ENCODE measurements at places on chromosomes 7 and 10.

- DNase-seq = no peak
These were observed 103.2 kb downstream of the NRBF2 start for GRCh38 chr10:63236113-63236935.

- DNase-seq = no peak
These were observed 71.3 kb downstream of the DENND11 start for GRCh38 chr7:141630621-141631020.

GRCh38 chr10:58457761-58458616 is 54.7 kb upstream of the BICC1 start:
- no peak for DNase-seq

DNA sequence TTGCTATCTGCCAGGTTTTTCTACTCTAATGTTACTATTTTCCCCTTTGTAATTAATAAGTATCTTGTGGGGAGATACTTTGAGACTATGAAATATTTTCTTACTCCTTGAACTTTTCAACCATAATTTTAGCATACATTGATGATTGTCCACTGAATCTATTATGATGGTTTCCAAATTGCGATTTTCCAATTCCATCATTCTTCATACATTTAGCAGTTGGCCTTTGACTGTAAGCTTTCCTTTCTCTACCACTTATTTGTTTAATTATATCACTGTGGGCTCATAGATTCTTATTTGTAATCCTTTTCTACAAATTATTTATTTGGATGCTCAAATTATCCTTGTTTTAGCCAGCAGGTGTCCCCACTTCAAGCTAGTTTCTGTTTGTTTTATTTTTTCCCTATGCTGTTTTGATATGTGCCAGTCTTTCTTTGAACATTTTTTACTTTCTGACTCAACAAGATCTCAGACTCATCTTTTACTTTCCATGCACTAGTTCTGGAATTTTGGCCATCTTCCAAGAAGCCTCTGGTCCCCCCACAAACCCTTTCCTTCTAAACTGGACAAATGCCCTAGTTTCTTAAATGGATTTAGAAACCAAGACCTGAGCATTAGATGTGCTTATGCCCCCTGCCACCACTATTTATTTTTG is 11.4 kb upstream of the MRPS16 start:
- no peak for DNase-seq

DNA sequence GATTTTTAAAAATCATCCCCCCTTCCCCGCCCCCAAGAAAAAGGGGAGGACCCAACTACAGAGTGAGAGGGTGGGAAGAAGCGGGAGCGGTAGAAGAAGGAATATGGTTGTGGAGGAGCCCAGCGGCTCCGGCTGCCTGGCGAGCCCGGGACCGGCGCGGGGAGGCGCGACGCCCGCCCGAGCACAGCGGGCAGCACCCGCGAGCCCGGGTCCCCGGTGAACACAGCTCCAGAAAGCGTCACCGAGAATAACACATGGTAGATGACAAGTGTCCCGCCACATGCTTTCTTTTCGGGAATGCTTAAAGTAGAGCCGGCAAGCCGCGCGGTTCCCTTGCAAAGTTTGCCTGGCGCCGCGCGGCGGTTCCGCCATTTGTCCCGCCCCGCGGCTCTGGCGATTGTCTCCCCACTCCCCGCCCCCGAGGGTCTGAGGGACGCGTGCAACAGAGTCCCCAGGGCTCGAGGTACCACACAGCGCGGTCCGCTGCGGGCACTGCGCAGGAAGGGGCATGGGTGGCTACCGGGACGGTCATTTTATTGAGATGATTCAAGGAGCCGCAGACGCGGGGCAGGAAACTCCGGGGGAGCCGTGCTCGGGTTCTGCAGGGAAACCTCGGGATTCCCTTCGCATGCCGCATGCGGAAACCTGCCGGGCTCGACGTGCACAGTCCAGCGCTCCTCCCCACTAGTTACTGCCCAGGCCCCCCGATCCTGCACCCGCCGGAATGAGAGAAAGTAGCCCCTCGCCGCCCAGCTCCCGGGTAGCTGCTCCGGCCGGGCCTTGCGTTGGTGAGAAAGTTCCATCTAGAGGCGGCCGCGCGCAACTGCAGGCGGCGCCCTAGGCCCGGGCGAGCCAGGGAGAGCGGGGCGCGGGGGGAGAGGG is 781 bp upstream of the GRM8 start:
- DNase-seq = peak; percentile 42

DNA sequence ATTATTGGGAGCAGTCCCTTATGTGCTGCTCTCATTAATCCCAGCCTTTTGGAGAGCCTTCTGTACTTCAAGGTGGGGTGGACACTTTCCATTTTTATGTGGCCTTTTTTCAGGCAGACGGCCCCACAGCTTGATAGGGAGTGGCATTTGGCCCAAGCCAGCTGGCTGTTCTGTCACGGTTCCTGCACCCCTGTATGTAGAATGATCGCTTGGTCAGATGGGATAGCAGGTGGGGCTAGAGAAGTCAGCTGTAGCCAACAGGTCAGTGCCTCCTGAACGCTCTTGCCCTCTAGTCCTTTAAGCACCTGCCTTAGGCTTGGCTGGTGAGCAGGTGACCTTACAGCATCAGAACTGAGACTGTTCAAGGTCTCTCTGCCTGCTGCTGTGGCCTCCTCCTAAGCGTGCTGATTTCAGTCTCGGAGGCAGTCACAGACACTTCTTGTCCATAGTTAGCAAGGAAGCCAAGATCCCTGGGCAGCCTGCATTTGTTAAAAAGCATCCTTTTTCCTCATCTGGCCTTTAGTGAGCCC is 95.3 kb downstream of the LRRC4 start:
- DNase-seq = no peak

DNA sequence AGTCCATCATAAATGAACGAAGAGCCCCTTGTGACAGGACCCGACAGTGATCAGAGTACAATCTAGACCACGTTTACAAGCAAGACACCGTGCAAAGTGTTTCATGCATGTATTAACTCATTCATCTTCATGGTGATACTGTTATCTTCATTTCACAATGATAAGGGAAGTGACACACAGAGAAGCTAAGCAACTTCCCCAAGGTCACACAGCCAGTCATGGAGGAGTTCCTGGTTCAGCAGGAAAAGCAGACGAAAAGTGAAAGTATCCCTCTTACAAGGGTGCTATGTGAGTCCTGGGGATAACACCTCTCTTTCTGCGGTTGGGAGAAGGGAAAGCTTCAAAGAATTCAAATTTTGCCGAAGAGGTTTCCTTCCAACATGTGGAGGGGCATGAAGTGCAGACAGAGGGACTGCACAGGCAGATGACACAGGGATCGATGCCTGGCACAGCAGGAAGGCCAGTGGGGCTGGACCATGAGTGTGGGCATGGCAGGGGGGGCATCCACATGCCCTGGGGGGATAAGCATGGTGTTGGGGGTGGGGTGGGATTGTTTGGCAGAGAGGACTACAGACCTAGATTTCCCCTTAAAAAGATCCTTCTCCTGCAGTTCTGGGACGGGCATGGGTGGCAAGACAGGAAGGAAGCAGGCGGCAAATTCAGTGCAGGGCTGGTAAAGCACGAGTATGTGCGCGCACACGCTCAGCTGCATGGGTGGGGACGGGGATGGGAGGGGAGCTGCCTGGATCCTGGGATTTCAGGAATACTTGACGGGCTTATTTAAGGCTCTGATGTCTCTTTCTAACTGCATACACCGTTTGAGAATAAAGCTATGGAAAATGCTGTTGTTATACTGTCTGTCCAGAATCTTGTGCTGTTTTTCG is 33.5 kb upstream of the DDC start:
- no peak for DNase-seq

DNA sequence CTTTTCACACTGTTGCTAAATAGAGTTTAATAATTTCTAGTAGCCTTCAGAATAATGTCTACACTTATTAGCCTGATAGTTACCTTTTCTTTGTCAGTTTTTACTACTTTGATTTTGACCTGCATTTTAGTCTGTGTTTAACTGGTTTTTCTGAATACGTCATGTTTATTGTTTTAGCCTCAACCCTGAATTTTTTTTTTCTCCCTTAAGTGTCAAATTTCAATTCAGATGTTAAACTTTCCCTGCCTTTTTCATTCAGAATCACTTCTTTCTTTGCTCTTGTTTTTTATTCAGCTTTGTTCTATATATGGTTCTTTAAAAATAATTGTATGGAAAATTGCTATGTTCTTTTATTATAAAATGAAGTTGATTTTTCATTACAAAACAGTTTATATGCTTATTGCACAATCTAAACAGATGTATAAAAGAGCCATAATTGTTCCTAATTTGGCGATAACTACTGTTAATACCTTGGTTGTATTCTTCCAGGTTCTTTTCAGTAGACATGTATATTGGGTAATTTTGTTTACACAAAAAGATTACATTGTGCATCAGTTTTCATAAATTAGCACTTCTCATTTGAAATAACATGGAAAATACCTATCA is 159.7 kb downstream of the ADK start:
- DNase-seq = no peak

DNA sequence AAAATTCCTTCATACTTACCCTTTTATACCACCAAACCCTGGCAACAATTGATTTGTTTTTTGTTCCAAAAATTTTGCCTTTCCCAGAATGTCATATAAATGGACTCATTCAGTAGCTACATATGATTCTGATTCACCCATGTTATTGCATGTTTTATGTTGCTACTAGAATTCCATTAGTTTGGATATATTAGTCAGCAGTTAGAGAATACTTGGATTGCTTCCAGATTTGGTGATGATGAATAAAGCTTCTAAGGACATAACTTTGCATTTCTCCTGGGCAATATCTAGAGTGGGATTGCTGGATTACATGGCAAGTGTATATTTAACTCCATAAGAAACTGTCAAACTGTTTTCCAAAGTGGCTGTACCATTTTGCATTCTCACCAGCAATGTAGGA is 806.9 kb downstream of the DNAJB9 start:
- no peak for DNase-seq

DNA sequence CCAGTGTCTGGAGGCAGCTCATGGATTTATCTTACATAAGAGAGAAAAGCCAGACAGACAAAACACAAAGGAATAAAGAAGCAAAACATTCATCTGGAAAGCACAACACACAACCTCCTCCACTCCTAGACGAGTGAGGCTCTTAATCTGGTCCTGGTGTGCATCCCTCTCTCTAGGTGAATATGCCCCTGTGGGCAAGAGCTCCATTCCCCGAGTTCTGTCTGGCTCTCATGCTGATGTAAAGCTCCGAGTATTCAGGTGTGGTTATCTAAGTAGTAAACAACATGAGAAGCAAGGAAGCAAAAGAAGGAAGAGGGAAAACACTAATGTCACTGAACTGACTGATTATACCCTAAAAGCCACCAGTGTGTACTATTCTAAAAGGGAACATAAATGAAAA is 47.9 kb upstream of the FEZF1 start:
- no peak for DNase-seq

DNA sequence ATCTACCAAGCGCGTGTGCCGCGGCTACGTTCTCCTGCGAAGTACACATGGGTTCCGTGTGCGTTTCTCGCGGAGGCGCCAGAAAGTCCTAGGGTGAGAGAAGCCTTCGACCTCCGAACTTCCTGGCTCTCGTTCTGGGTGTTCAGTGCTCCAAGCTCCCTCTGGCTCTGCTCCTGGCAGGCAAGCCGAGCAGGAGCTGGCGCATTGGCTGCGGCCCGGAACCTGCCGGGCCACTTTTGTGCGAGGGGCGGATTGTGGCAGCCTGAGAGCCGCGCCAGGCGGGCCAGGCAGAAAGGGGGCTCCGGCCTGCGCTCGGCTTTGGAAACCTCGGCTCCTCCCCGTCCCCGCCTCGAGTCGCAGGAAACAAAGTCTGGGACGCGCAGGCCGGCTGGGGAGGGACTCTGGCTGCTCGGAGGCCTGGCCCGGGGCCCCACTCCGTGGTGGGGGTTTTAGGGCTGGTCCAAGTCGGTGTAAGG is 9.6 kb downstream of the EMX2 start:
- DNase-seq = no peak

GRCh38 chr10:80596391-80597257 is 58.9 kb downstream of the SH2D4B start:
- DNase-seq = peak; percentile 6

- no peak for DNase-seq
These were observed 27.8 kb downstream of the STN1 start for GRCh38 chr10:103890194-103890658.

DNA sequence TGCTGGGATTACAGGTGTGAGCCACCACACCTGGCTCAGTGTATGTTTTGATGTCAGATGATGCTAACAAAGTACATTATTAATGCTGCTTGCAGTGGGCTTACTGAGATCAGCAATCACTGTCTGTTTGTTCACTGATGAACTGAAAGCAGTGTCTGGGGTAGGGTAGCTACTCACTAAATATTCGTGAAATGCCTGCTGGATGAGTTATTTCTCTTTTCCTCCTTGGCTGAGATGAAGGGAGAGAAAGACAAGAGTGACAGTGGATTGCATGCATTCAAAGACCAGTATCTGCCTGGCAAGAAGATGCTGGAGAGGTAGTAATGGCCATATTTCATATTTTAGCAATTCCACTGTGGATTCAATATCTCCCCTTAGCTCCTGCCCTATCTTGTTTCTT is 32.3 kb downstream of the FAM107B start:
- DNase-seq = no peak

GRCh38 chr7:5541087-5541992 is 117.7 kb upstream of the TNRC18 start:
- DNase-seq = no peak

- DNase-seq = no peak
These were observed 112.8 kb downstream of the PRLHR start for GRCh38 chr10:118482393-118483331.

- no peak for DNase-seq
These were observed 17.2 kb downstream of the AKAP9 start for GRCh38 chr7:91957823-91958222.

DNA sequence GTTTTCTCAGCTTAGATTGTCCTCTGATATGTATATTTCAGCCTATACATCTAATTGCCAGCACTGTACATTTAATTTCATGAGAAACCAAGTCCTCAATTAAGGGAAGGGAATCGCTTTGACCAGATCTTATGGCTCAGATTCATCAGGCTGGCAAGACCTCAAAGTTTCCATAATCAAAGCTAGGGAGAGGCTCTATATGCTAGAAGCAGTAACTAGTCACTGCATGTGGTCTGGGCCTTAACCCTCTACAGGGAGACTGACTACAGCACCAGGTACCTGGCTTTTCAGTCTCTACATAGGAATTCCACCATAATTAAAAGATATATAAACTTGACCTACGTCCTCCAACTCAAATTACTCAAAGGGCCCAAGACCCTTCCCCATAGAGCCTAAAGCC is 97.4 kb upstream of the JAZF1 start:
- no peak for DNase-seq

- DNase-seq = no peak
These were observed 42.8 kb downstream of the AUTS2 start for GRCh38 chr7:69640925-69641594.

DNA sequence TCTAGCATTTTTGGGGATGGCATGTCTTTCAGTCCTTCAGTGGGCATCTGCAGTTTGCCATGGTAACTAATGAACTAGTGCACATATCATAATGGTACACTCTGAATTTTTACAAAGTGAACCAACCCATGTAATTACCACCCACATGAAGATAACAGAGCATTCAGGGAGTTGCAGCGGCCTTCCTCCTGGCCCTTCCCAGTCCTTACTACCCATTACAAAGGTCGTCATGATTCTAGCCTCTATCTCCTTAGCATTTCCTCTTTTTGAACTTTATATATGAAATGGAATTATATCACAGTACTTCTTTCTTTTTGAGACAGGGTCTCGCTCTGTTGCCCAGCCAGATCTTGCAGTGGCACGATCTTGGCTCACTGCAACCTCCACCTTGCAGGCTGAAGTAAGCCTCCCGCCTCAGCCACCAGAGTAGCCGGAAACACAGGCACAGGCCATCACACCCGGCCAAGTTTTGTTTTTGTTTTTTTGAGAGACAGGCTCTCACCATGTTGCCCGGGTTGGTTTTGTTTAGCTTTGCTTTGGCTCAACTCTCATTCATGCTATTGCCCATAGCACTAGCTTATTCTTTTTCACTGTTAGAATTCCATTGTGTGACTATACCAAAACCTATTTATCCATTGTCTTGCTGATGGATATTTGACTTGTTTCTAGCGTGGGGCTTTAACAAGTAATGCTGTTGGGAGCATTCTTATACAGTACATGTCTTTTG is 79.2 kb downstream of the APBB1IP start:
- no peak for DNase-seq
